ENCODE measurements at places on chromosomes 12 and 14. TPM values are rescaled to one million over a fixed set of nuclear protein-coding genes. Genes with fewer than 3 reads are reported as not detected.

GLT8D2 gene
- 3.4 TPM for total RNA-seq

CIROP gene
- total RNA-seq: not detected

PELI2 gene
- 13.6 TPM for total RNA-seq

PRB2 gene
- total RNA-seq: not detected

MANSC1 gene
- total RNA-seq: 10.8 TPM

NGB gene
- not detected for total RNA-seq

LIN7A gene
- total RNA-seq: 0.07 TPM

STAC3 gene
- total RNA-seq: 0.07 TPM

ANKRD52 gene
- total RNA-seq: 13.1 TPM

WIF1 gene
- not detected for total RNA-seq

PIWIL1 gene
- total RNA-seq: not detected

KRT79 gene
- total RNA-seq: not detected

Measured in pulmonary artery endothelial cell (primary cell).